Posterior vena cava (tissue), 2 donors: ENCODE measurements at places on chromosomes 2 and 18.

- no peak for DNase-seq
Observed at GRCh38 chr2:64153811-64154210, 9.6 kb upstream of the PELI1 start.

DNA sequence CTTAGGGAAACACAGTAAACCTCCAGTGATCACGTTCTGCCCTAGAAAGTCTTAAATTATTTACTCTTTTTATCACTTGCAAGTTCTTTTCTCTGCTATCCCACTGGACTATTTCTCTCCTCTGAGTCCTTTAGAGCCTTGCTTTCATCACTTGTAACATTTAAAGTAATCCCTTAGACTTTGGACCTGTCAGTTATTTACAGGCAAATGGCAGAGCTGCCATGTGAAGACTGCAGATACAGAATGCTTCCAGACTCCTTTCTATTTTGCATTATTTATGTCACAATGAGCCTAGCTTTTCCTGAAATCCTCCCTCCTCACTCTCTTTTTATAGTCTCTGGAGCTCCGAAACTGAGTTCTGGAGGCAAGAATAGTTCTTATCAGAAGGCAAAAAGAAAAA lies 325.6 kb upstream of the TRIB2 start:
- no peak for DNase-seq

DNA sequence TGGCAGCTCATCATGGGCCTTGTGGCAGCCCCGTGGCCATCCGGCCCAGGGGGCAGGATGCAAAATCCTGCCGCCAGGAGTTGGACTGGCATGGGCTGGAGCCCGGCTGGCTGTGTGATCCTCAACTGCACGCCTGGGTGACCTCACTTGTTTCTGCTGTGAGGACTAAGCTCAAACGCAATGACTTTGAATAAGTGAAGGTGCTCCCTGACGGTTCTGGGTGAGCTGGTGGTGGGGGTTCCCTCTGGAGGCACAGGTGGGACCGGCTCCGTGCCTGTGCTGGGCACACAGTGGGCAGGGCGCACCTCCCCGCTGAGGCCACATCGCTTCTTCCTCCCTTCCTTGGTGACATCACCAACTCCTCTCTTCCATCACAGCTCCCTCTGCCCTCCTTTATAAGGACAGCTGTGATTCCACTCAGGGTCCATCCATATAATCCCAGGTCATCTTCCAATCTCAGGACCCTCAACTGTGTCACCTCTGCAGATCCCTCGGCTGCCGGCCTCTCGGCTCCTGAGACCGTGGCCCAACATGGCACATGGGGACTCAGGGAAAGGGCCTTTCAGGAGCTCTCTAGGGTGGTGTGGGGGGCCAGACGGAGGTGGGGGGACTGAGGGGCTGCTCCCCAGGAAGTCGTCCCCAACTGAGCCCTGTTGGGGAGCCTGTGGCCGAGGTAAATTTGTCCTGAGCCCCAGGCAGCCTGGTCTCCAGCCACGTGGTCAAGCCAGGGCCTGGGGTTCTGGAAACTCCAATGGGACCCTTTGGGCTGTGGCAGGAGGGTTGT lies 75.5 kb upstream of the ODC1 start:
- no peak for DNase-seq

DNA sequence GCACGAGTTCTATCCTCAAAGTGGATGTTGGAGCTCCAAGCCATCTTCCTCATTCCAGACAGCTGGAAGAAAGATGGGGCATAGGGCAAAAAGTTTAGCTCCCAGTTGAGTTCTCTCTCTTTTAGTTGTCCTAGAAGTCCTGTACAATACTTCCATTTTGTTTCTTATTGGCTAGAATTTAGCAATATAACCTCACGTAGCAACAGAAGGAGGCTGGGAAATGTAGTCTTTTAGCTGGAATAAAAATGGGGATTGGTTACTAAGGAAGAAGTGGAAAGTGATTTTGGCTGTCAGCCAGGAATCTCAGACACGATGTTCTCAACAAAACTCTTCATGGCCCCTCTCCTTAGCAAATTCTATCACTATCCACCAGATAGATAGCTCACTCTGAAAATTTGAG lies 79.9 kb downstream of the PLCL1 start:
- DNase-seq: no peak
